ENCODE measurements at places on chromosomes 5 and 9.
A peak's percentile ranks its signal among the peaks of the same experiment; 100 is the strongest.

- DNase-seq = peak; percentile 81
Measured at GRCh38 chr9:121399883-121400607, 30.0 kb upstream of the STOM start.

DNA sequence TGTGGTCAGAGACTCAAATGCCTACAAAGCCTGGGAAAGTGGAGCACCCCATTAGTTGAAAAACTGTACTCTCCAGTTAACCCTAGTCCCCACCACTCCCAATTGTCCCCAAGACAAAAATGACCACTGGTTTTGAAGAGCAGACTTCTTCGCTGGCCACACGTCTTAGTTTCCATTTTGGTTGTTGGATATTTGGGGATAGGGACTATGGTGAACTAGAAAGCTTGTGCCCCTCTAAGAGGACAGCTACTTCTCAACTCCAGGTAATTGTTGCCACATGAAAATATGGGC is 109.4 kb upstream of the SPRY4 start:
- DNase-seq = no peak

DNA sequence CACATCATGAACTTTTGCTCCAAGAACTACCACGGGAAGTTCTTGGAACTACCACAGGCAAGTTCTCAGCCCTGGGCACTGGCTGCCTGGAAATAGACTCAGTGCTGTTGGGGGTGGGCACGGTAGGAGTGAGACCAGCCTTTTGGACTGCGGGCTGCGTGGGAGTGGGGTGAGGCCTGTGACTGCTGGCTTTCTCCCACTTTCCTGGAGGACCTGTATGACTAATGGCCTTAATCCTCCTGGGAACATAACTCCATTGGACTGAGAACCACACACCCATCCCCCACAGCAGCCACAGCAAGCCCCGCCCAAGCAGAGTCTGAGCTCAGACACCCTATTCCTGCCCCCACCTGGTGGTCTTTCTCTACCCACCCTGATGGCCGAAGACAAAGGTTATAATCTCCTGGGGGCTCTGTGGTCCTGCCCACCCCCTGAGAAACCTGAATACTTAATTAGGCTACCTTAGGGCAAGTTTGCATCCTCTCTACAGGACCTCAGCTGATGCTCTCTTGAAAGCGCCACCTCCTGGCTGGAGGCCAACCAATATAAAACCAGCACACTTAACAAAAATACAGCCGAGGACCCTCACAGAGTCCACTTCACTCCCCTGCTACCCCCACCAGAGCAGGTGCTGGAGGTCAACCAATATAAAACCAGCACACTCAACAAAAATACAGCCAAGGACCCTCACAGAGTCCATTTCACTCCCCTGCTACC is 112.6 kb downstream of the CACNA1B start:
- no peak for DNase-seq

- DNase-seq = no peak
Measured at GRCh38 chr9:89005323-89005722, 14.1 kb downstream of the S1PR3 start.

- DNase-seq = peak; percentile 48
Measured at GRCh38 chr9:135085830-135086546, 1.5 kb upstream of the OLFM1 start.

GRCh38 chr5:119367502-119368237 is 11.9 kb downstream of the TNFAIP8 start:
- DNase-seq = no peak

GRCh38 chr9:112493393-112494137 is 6.9 kb downstream of the KIAA1958 start:
- no peak for DNase-seq

GRCh38 chr5:35938568-35939227 is at the start of gene CAPSL:
CAPSL (minus strand) TSS chr5:35938622; CDS start chr5:35921120, 17,502 bp downstream.
- DNase-seq = peak; percentile 87

DNA sequence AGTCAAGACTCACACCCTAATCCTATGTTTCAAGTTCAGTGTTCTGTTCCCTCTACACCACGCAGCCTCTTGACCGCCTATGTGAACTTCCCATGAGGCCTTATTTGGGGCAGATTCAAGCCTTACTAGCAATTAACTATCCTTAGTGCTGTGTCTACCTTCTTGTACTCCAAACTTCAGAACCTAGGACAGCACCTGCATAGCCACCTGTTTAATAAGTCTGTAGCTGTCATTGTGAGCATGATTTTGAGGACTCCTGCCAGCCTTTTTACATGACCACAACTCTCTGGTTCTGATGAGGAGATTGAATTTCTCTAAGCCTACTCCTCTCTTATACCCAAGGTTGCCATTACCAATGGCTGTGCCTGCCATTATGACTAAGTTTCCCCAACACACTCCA is 50.8 kb upstream of the PCSK1 start:
- DNase-seq = peak; percentile 51

- no peak for DNase-seq
Measured at GRCh38 chr9:23636199-23636598, 189.8 kb downstream of the ELAVL2 start.

- DNase-seq = no peak
Measured at GRCh38 chr9:122338536-122338935, 32.3 kb upstream of the PTGS1 start.

DNA sequence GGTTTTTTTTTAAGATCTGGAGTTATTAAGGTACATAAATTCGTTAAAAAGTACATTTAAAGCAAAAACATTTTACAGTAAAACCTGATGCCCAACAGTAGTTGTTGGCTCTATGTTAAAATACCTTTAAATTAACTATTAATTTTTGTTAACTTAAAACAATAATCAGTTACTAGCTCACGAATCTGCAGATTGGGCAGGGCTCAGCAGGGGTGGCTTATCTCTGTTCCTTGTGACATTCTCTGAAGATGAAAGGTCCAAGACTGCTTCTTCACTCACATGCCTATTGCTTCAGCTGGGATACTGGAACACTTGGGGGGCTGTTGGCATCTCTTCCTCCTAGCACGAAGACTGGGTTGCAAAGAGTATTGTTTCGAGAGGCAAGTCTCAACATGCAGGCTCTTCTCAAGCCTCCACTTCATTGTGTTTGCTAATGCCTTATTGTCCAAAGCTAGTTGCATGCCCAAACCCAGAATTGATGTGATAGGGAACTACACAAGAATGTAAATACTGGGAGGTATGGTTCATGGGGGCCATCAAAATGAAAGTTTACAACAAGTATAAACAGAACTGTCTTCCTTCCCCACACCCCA is 46.6 kb downstream of the MAP3K1 start:
- no peak for DNase-seq

DNA sequence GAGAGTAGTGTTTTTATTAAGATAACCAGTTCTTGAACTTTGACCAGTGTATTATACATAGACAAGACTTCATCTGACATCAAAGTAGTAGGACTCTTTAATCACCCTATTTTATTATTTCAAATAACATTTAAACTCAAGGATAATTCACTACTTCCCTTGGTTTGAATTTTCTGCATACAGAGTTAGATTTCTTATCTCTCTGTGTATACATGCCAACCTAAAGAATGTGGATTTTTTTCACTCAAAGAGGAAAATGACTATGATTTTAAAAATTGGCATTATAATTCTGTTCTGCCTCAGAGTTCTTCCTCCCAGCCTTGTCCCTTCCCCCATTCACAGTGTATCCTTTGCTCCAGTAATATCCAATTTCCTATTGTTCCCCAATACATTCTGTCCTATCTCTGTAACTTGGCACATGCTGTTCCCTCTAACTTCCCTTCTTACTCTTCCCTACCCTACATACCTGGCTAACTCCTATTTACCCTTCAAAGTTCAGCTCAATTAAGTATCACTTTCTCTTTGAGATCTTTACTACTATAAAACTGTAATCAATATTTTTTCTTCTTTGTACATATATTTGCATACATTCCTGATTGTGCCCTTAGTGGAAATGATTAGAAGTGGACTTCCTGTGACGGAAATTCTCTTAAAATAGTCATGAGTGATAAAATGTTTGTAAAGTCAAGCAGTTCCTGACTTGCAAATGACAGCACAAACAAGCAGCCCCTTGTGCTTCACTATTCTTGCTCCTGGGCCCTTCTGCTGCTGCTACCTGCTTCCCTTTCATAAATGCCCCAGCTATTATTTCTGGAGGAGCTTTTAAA is 38.1 kb upstream of the DENND4C start:
- DNase-seq = no peak

All from mesenchymal stem cell (in vitro differentiated cells and primary cell).